Aorta (tissue), 5 donors: ENCODE measurements at places on chromosomes 13 and 19. TPM values are rescaled to one million over a fixed set of nuclear protein-coding genes. Genes with fewer than 3 reads are reported as not detected.

The PLPPR3 gene
- not detected for total RNA-seq

The CRLF1 gene
- 92.5 TPM for total RNA-seq

DNA sequence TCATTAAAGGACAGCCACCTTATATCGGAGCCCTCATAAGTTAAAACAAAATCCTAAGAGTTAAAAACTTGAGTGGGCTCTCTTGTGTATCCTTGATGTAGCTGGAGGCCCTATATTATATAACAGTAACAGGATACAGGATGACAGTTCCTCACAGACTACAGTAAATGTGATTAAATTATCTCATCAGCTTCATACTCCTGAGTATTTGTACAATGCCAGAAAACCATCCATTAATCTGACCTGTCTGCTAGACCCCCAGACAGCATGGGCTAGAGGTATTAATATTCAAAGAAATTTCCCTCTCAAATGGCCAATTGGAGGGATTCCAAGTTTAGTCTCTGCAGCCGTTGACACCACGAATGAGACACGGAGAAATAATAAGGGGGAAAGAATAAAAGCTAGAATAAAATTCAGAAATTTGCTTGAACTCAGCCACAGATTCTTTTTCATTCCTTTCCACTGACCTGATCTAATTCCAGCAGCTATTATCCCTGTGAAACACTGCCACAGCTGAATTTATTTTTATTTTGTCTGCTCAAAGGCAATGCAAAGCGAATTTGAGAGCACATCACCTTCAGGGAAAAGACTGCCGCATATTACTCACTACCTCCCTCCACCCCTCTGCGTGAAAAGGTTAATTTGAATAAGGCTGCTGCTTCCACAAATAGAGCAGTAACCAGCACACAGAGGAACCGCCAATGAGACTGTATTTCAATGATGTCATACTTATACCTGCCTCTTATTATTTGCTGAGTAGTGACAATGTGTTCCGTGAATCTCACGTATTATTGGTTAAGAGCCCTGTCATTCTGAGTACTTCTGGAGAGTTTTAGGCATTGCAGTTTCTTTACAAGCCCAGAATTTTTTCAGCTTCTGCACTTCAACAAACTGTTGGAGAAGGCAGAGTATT, 155.9 kb upstream of the KLF12 start:
- DNase-seq, result no peak

DNA sequence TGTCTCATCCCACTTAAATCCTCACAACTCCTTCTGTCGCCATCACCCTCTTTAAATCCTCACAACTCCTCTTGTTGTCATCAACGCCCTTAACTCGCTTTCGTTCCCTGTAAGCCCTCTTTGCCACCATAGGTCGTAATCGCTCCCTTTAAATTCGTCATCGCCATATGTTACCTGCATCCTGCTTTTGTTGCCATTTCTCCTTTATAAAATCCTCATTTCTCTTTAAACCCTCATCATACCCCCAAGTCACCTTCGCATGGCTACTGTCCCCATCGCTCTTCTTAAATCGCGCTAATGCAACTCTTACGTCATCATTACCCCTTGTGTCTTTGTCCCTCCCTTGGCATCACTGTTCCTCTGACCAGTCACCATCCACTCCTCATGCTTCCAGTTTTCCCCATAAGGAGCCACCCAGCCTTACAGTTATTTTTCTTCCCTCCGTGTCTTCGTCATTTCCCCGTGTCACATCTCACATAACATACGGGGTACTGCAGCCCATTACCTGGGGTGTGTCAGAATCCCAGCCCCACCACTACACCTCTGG, 539 bp downstream of the PLD3 start:
- no peak for DNase-seq

- DNase-seq, result no peak
These were observed 58.1 kb downstream of the TRPC4 start for GRCh38 chr13:37811441-37811840.
